ENCODE measurements at places on chromosomes 5 and 9.

- DNase-seq: no peak
These were observed 32.0 kb upstream of the MSX2 start for GRCh38 chr5:174692381-174692780.

DNA sequence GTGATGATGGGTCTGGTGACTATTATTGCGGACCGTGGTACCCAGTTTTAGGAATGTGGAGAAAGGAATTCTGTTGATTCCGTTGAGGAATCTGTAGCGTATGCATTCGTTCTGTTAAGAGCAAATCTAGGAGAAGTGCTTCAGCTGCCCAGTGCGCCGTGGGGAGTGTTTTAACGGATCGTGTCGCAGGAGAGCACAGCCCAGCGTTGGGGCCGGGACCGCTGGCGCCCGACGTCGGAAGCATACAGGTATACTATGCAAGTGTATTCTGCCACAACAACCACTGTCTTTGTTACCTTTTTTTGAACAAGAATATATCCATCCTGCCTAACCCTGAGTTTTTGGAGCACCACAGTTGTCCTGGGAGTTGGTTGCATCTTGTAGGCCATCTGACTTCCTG, 42.7 kb downstream of the TENT4A start:
- no peak for DNase-seq

DNA sequence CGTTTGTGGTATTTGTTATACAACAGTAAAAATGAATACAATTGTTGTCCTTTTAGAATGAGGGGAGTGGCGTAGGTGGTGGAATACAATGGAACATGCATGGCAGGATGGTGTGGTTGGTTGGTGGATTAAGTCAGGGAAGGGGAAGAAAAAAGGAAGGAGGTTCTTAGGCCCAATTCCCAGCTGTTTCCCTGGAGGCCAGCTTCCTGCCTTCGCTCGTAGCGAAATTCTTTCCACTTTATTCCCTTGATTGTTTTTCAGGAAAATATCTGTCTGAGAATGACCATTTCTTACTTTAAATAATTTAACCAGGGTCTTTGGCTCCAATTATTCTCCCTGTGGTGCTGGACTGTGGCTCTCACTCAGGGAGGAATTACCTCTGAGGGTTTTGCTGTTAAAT, 24.1 kb upstream of the DMAC1 start:
- no peak for DNase-seq

DNA sequence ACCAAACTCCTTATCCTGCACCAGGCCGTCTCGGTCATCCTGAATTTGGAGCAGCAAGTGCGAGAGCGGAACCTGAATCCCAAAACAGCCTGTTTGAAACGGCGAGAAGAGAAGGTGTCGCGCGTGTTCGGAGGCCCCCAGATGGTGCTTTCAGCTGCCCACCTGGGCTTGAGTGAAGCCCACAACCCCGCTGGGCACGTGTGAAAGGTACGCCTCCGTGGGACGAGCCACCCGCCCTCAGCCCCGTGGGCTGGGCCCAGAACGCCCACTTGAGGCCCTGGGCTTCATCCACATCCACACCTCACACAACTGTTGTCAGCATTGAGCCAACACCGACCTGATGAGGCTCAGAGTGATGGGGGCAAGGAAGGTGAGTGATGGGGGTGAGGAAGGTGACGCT, 72.8 kb downstream of the INSL6 start:
- no peak for DNase-seq

DNA sequence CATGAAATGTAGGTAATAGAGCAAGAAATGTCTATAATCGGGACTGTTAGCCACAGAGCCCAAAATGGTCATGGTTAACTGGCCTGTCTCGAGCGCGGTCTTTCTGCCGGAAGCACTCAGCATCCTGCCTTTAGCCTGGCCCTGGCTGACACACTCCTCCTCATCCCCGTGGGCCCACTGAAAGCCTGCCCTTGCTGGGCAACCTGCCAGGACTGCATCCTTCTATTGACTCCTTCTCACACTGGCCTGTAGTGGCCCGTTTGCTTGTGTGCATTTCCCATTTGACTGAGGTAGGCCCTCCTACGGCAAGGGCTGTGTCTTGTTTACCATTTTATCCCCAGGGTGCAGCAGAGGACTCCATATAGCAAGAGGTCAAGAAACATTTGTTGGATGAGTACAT, 215.7 kb downstream of the ATPSCKMT start:
- no peak for DNase-seq

DNA sequence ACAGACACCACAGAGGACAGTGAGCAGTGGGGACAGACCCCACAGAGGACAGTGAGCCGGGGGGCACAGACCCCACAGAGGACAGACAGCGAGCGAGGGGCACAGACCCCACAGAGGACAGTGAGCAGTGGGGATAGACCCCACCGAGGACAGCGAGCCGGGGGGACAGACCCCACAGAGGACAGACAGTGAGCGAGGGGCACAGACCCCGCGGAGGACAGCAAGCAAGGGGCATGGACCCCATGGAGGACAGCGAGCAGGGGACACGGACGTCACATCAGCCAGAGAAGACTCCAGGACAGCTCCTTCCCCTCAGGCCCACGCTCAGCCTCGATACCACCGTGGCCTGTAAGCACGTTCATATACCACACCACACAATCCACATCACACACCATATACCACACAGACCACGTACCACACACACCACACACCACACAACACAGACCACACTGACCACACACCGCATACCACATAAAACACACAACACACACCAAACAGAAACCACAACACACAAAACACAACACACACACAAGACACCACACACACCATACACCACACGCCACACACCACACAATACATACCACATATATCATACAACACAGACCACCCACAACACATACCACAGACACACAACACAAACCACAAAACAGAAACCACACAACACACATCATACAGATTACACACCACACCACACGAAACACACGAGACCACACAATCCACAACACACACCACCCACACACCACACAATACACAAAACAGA, 5.2 kb upstream of the ZDHHC11 start:
- DNase-seq: no peak

GRCh38 chr9:110291921-110292557, 35.7 kb upstream of the TXN start:
- no peak for DNase-seq

DNA sequence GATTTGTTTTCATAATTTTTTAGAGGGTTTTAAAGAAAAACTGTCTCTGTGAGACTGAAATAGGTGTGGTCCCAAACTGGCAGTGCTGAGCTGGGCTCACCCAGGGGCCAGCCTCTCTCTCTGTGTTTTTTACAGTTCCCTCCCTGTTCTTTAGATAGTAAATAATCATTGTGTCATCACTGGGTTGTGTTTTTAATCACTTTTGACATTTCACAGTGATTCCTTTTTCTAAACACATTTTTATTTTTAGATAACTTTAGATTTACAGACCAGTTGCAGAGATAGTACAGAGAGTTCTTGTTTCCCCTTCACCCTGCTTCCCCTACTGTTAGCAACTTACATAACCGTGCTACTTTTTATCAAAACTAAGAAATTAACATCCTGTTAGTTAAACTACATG, 44.4 kb downstream of the MAP1B start:
- no peak for DNase-seq

- no peak for DNase-seq
These were observed 211.0 kb downstream of the SEC61B start for GRCh38 chr9:99433095-99433494.

- no peak for DNase-seq
These were observed 1087.7 kb downstream of the CDH9 start for GRCh38 chr5:25950681-25951080.

GRCh38 chr5:33369485-33370465, 71.0 kb upstream of the TARS1 start:
- no peak for DNase-seq

DNA sequence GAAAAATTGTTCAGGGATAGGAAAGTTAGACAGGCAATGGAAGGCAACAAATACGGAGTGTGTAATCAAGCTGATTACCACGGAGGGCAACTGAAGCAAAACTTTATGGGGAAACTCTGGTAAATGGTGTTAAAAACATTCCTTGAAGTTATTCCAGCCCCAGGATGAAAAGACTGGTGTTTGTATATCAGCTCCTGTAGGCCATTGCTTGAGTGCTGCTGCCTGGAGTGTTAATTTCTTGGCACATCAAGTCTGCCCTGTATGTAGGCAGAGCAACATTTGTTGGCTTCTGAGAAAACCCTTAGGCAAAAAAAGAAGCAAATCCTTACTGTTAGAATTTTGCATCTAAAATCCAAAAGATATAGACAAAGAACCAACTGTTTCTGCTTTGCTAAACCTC, 686.5 kb upstream of the ACO1 start:
- no peak for DNase-seq

DNA sequence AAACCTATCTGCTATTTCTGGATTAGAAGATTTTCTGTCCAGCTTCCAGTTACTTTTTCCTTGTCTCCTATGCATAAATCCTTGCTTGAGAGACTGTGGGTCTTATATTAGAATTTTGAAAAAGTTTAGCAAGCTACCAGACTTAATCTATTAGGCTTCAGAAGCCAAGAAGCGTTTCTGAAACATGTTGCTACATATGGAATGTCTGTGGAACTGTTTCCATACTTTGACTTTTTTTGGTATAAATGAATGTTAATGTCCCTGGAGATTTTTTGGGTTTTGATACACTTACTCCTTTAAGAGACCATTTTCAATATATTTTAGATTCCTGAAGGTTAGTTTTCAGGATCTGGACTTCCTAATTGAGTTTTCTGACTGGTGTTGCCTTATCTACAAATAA, 191.4 kb upstream of the SGCD start:
- DNase-seq: no peak

DNA sequence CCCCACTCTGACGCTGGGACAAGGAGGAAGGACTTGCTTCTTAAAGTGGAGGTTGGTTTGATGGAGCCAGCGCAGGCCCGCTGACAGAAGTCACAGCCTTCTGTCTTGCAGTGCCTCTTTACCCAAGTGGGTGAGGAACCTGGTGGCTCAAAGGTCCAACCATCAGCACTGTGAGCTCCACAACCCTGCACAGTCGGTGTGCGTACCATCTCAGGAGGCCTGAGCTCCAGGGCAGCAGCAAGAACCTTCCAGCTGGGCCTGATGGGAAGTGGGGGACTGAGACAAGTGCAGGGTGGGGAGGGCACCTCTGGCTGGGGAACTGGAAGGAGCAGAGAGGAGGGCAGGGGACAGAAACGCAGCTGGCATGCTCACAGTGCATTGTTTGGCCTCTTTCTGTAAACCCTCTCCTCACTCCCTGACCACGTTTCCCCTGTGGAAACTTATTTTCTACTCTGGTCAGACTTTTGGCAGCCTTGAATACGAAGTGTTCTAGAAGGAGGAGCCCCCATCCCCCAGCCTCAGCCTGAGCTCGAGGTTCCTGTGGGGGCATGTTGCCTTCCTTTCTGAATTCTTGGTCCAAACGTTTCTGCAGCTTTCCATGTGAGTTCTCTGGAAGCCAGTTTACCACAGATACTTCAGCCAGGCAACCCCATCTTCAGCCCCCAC, 178.5 kb upstream of the PITX1 start:
- DNase-seq: no peak

DNA sequence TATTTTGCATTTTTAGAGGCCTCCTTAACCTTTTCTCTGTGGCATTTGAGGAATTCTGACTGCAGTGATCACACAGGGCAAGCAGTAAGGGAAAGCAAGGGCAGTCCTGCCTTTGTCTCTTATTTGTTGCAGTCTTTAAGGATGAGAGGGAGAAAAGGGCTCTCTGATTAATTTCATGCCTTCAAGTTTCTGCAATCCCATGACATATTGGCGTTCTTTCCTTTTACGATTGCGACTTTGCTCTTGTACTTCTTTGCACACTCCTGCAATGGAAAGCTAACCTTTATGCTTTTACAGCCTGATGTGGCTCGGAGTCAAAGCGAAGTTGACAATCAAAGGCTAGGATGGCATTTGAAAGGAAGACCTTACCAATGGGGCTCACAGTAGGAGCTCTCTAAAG, 698.4 kb downstream of the DNAH5 start:
- DNase-seq: no peak
